ENCODE measurements at places on chromosomes 11 and 22.

DNA sequence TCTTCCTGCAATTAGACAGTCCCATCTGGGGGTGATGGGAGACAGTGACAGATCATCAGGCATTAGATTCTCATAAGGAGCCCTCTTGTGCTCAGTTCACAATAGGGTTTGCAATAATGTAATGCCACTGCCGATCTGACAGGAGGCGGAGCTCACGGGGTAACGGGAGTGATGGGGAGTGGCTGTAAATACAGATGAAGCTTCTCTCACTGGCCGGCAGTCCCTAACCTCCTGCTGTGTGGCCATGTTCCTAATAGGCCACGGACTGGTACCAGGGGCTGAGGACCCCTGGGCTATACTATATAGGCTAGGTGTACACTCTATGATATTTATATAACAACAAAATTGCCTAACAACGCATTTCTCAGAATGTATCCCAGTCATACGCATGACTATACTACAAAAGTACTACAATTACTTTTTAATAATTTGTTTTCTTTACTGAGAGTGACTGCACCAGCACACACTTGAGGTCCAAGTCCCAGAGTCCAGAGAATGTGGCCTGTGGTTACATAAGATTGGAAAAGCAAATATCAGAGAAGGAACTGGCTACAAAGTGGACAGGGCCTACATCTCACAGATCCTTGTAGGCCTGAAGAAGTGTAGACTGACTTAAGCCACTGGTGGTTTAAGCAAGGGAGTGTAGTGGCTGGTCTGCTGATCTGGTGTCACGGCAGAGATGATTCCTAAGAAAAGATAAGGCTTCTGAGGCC lies 200.0 kb downstream of the LARGE1 start:
- DNase-seq = no peak

- DNase-seq = no peak
These were observed 47.3 kb downstream of the TENM4 start for GRCh38 chr11:79393362-79394043.

DNA sequence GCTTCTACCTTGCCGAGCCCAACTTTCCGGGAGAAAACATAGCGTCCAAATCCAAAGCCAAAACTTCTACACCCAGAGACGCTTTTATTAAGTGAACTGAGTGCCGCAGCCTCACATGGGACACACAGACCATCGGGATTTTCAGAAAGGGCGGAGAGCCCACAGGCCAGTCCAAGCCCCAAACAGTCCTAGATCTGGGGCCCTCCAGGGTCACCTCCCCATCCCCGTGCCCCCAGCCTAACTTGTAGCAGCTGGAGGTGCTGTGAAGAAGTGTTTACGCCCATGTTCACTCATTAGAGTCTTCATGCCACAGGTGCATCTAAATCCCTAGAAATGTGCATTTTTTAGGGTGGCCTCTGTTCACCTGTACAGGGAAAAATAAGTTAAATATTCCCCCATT lies 14.1 kb upstream of the ADORA2A start:
- no peak for DNase-seq

DNA sequence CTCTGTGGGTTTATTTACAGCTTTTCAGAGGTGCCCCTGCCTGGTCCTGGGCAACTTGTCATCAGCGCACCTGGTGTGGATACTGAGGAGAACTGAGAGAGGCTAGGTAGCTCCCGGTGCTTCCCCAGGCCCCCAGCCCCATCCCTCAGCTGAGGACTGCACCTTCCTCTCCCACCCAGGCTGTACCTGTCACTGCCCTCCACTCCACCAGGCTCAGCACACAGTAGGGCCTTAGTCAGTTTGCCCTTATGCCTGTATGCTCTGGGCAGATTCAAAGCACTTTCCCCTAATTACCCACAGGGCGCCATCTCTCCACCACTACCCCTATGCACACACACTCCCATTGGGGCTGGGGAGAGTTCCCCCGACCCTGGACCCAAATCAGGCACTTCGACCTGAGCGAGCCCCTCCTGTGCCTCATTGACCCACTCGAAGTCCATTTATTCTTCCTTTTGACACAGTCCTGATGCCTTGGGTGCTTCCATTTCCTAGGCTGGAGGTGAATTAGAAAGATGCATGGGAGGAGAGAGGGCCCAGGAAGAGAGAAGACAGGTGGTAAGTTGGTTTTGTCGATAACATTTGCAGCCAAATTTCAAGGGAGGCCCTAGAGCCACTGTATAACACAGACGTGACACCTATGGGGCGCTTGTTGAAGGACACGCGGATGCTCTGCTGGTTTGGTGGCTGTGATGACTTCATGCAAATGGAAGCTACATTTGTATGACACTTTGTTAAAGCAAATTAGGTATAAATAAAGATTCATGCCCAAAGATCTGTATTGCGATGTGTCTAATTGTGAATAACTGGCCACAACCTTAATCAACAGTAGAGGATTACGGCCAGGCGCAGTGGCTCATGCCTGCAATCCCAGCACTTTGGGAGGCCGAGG lies 13.8 kb upstream of the PICK1 start:
- DNase-seq = peak; percentile 27

DNA sequence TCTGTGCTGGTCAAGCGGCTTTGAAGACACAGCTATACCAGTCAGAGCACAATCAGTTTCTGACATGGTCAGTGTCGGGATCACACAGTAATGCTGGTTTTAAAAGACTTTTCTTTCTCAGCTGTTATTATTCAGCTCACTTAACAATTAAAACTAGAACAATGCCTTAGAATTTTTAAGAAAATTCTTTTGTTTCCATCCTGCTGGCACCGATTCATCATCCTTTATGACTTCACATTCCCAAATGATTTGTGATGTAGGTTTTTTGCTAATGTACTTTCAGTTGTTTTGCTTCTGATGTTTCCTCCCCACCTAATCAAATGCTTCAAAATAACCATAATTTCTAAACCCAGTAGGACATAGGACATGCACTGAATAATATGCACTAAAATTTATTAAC lies 34.5 kb upstream of the OLFML1 start:
- no peak for DNase-seq

DNA sequence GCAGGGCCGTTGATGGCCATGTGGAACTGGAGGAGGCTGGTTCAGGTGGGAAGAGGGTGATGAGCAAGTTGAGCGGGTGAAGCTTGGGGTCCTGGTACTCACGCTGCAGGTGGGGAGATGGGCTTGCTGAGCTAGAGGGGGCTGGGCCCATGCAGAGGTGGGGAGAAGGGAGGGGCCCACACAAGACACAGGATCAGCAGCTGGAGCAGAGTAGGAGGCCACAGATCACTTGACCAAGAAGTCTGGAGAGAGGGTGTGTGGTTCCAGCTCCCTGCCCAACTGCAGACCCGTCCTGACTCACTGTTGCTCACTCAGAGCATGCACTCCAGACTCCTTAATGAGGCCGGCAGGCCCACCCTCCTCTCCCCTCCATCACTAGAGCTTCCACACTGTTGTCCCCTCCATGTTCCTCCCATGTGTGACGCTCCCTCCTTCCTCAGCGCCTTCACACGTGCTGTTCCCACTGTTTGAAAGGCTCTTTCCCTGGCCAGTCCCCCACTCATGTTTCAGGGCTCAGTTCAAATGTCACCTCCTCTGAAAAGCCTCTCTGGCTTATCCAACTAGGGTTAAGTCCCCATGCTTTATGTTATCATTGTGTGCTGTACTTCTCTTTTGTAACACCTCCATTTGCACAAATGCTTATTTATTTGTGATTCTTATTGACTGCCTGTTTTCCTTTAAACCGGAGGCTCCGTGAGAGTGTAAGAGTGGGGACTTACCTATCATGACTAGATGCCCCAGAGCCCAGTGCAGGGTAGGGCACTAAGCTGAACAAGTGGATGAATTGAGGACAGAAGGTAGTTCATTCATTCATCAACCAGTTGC lies 2.3 kb downstream of the CCDC86 start:
- DNase-seq = no peak

- no peak for DNase-seq
These were observed 31.5 kb downstream of the CYP2R1 start for GRCh38 chr11:14860511-14860910.

DNA sequence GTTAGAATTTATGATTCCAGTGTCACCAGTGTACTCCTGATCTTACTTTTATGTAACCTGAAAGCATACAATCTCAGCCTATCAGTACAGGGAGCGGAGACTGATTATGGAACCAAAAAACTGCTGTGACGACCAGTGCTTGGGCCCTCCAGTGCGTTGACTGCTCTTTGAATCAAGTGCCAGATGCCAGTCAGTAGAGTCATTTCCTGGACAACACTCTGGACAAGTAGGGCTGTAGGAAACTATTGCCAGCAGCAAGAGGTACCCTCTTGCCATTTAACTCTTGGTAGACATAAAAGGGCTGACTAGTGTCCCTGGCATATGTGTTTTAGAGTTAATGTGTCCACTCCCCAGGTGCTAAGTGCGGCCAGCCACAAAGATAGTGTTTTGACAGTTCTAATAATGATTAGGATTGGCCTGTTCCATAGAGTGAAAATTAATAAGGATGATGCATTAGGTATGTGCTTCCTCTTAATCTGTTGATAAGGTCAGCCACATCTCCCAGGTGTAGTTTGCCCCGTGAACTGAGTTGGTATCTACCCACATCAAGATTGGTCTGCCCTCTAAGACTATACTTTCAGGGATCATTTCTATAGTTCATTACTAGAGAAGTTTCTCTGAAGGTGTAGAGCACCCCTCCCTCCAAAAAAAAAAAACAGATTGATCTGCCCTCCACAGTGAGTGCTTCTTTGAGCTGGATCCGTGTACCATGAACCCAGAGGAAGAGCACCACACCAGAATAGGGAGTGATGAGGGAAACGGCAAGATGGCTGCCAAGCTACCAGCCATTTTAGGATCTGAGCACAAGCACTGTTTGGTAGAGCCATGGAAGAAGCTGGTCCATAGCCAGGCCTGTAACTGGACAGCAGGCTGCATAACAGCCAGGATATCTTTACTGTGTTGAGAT lies 20.7 kb upstream of the AIFM3 start:
- DNase-seq = no peak

DNA sequence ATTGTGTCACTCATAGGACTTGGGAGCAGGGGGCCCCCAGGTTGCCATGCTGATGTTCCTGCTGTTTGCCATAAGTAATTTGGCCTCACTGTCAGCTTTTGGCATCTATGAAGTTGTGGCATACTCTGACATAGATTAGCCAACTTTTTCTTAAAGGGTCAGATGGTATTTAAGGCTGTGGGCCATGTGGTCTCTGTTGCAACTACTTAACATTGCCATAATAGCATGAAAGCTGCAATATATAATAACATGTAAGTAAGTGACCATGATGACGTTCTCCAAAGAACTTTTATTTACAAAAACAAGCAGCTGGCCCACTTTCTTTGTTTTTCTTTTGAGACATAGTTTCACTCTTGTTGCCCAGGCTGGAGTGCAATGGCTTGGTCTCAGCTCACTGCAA lies 2.2 kb upstream of the TMEM216 start:
- no peak for DNase-seq

DNA sequence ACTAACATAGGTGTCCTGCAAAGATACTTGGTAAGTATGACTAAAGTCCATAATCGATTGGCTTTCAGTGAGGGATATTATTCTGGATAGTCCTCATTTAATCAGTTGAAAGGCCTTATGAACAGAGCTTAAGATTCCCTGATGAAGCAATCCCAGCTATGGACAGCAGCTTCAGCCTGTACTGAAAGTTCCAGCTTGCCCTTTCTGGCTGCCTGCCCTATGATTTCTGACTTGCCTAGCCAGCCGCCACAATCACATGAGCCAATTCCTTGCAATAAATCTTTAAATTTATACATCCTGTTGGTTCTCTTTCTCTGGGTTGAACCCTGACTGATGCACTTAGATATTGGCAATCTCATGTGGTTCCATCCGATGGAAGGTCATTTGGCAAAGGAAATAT lies 759.0 kb upstream of the API5 start:
- no peak for DNase-seq

GRCh38 chr11:94129512-94130297 lies 1.1 kb downstream of the PANX1 start:
- peak; percentile 10 for DNase-seq

- DNase-seq = no peak
These were observed 74.0 kb upstream of the TCF20 start for GRCh38 chr22:42344361-42344905.

DNA sequence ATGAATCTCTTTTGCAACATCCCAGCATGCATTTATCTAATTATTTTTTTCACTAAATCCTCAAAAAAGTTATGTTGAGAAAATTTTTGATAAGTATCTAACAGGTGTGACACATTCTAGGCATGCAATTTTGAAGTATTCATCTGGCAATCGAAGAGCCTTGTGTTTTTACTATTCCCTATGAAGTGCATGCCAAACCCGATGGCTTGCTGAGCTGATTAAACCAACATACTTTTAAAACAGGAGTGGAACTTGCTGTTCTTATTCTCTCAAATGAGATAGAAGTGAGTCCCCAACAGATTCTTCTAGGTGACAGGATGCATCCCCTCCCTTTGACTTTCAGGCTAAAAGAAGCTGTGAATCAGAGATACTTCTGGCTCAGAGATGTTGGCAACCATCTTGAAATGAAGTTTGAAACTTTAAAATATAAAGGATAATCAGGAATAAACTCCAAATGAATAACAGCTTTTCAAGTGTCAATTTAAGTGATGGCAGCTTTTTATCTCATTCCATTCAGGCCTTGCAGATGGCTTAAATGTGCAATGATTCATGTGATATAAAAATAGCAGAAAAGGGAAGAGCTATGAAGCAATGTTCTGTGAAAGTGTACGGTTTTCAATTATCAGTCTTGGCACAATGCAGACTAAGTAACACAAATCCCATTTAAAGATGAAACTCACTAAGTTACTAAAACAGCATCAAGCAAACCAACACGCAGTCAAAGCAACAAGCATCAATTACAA lies 67.7 kb downstream of the APOL5 start:
- no peak for DNase-seq

- DNase-seq = no peak
These were observed 33.4 kb downstream of the SERPINH1 start for GRCh38 chr11:75595429-75595828.

DNA sequence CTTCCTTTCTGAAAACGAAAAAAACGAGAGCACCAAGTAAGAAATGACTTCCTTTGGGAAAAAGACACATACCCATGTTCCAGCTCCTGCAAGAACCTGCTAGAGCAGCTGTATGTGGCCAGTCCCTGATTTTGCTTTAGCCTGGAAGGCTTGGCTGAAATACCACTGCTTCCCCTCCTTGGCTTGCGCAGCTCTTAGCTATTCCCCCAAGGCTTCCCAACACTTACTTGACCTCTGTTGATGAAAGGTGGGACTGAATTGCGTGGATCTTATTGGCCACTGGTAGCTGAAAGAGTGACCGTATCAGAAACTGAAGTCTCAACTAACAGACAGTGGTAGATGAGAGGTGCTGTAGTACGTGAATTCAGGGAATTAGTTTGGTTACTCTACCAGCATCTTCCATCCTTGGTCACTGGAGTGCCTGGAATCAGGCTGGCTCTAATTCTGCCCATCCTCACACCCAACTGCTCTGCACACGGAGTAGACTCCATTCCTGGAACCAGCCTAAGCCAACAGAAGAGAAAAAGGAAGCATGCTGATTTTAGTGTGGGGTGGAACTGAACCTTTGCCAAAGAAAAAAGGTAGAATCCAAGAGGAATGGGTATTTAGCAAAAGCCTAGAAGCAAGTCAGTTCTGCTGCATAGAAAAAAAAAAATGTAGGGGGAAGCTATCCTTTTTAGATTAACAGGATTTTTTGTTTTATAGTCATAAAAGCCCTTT lies 73.8 kb upstream of the CRTAM start:
- DNase-seq = no peak

- DNase-seq = no peak
These were observed 110.9 kb upstream of the BLID start for GRCh38 chr11:122226810-122227379.

All from NAMALWA (cell line).